ENCODE measurements at places on chromosomes 11 and 22.

GRCh38 chr11:113873236-113873626, 2.1 kb downstream of the USP28 start:
- no peak for DNase-seq
- peaks cover 3% of the 10 kb centered on the region for H3K4me1 ChIP-seq
- H3K27ac ChIP-seq: no peak overlapping the region
- no peaks in the 10 kb centered on the region for H3K27me3 ChIP-seq
- H3K36me3 ChIP-seq: no peaks in the 10 kb centered on the region
- no peak overlapping the region for H3K4me3 ChIP-seq

DNA sequence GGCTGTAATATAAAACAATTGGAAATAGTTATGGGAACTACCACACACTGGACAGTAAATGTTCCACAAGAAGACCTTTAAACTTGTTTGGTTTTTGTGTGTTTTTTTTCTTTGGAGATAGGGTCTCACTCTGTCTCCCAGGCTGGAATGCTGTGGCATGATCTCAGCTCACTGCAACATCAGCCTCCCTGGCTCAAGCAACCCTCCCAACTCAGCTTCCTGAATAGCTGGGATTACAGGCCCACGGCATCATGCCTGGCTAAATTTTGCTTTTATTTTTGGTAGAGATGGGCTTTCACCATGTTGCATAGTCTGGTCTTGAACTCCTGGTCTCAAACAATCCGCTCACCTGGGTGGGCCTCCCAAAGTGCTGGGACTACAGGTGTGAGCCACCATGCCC, 121.0 kb downstream of the MPPED2 start:
- no peaks in the 10 kb centered on the region for H3K27me3 ChIP-seq
- no peak overlapping the region for H3K4me3 ChIP-seq
- no peaks in the 10 kb centered on the region for H3K4me1 ChIP-seq
- no peaks in the 10 kb centered on the region for H3K36me3 ChIP-seq
- H3K27ac ChIP-seq: no peak overlapping the region

- no peak overlapping the region for H3K4me3 ChIP-seq
- no peaks in the 10 kb centered on the region for H3K4me1 ChIP-seq
- H3K27me3 ChIP-seq: no peaks in the 10 kb centered on the region
Observed at GRCh38 chr11:121711939-121712338, 259.2 kb upstream of the SORL1-AS1 start.

DNA sequence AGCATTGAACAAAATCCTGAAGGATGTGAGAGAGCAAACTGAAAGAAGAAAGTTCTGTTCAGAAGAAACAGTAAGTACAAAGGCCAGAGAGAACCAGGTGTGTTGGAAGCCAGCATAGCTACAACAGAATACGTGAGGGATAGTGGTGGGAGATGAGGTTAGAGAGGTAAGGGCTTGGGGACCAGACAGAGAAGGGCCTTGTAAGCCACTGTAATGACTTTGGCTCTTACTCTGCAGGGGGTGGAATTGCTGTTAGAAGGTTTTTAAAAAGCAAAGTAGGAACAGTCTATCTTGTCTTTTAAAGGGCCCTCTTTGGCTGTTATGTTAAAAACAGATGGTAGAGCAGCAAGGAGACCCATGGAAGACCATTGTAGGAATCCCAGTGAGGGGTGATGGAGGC, 4.2 kb downstream of the PRRG4 start:
- no peak for DNase-seq
- no peak overlapping the region for H3K27ac ChIP-seq
- peaks cover 7% of the 10 kb centered on the region for H3K4me1 ChIP-seq
- no peak overlapping the region for H3K4me3 ChIP-seq
- no peaks in the 10 kb centered on the region for H3K36me3 ChIP-seq
- H3K27me3 ChIP-seq: no peaks in the 10 kb centered on the region

GRCh38 chr22:50091092-50091768, 1.4 kb downstream of the MOV10L1 start:
- no peaks in the 10 kb centered on the region for H3K4me1 ChIP-seq
- no peak for DNase-seq
- H3K36me3 ChIP-seq: no peaks in the 10 kb centered on the region
- H3K27me3 ChIP-seq: peaks cover 8% of the 10 kb centered on the region

Data from upper lobe of right lung (tissue), 1 donor.